ENCODE measurements at places on chromosomes 12 and 14.

DNA sequence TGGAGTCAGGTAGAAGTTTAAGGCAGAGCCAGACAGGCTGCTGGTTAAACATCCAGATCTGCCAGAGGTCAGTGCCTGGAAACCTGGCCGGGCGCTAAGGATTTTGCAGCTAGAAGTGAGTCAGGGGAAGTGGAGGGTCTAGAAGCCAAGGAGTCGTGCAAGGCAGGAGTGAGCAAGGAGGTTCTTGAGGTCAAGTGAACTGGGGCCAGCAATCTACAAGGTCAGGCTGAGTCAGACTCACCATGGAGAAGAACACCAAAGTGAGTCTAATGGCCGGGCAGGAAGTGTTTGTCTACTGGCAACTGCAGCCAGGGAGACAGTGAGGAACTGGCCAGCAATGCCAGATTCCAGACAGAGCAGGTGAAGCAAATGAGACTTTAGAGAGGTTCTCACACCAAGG lies 628.2 kb downstream of the ETNK1 start:
- DNase-seq: no peak

DNA sequence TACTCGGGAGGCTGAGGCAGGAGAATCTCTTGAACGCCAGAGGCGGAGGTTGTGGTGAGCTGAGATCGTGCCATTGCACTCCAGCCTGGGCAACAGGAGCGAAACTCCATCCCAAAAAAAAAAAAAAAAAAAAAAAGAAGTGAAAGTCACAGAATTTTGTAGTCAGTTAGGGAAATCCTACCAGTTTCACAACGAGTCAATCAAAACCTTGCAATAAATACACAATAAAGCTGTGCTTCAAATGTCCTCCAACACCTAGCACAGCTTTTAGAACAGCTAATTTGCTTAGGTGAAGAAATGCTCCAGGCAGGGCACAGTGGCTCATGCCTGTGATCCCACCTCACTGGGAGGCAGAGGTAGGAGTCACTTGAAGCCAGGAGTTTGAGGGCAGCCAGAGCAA lies 112.8 kb upstream of the ATF7IP start:
- DNase-seq: no peak

GRCh38 chr14:74492776-74493342 lies at the start of gene NPC2:
Gene NPC2, minus strand, starts transcription at chr14:74493305. Its CDS starts 31 bp downstream, at chr14:74493274.
- no peak for DNase-seq

GRCh38 chr12:131589966-131590365 lies 120.9 kb upstream of the SFSWAP start:
- DNase-seq: no peak

All from epithelial cell of esophagus (primary cell).